ENCODE measurements at places on chromosomes 1 and 21. TPM values are rescaled to one million over a fixed set of nuclear protein-coding genes. Genes with fewer than 3 reads are reported as not detected.

DNA sequence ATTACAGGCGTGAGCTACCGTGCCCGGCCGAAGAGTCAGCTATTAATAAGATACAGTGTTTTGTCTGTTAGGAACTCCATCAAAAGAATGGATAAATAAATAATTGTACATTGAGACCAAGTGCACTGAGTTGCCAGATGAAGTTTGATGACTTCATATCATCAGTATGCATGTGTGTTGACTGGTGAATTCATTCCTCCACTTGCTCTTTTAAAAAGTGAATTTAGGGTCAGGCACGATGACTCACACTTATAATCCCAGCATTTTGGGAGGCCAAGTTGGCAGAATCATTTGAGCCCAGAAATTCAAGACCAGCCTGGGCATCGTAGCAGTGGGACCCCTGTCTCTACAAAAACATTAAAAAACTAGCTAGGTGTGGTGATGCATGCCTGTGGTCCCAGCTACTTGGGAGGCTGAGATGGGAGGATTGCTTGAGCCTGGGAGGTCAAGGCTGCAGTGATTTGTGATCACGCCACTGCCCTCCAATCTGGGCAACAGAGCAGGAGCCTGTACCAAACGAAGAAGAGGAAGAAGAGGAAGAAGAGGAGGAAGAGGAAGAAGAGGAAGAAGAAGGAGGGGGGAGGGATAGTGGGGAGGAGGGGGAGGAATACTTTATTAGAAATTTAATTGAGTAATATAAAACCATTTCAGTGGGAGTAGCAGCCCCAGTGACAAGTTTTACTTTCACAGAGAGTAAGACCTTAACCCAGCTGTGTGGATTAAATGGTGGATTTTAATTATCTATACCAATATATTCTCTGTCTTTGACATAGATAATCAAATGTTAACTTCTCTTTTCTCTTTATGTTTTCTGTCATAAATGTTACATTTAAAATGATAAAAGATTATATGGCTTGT, 74.9 kb downstream of the CCDC18 start:
- no peak for DNase-seq

DNA sequence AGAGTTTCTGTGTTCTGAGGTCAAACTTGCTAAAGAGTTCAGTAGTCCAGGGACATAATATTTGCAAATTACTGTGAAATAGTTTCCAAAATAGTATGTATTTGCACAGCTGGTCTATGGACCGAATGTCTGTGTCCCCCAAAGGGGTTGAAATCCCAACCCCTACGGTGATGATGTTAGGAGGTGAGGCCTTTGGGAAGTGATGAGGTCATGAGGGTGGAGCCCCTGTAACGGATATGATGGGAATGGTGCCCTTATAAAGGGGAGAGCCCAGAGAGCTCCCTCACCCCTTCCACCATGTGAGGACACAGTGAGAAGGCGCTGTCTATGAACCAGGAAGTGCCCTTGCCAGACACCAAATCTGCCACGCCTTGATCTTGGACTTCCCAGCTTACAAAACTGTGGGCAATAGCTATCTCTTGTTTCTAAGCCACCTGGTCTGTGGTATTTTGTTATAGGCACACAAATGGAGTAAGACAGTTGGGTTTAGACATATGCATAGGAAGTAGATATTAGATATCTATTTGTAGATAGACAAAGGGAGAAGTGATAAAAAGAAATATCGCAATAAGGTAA, 21.7 kb downstream of the RNF187 start:
- DNase-seq: no peak

GRCh38 chr1:193799948-193800690, 613.7 kb upstream of the B3GALT2 start:
- DNase-seq: no peak

The ISG15 gene
- total RNA-seq: 10.3 TPM

The OPRD1 gene
- 0.36 TPM for total RNA-seq
